T-cell (primary cell): ENCODE measurements at places on chromosomes 13 and 19.
A peak's percentile ranks its signal among the peaks of the same experiment; 100 is the strongest.

DNA sequence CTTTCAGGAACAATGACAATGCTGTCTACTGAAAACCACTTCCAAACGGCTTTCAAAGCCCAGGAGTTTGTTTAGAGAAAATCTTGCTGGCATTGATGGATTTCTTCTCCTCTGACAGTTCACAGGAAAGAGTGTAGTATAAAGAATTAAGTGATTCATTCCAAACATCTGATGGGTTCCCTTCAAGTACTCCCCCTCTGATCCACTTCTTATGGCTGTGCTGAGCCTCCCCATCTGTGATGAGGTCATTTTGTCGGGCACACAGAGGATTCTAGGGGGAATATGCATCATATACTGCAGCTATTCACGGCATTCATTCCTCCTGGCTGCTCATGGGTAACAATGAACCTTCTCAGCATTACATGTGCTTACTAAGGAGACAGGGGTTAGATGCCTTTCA is 107.9 kb downstream of the RGCC start:
- no peak for DNase-seq

GRCh38 chr13:106277484-106278154 is 257.8 kb downstream of the EFNB2 start:
- no peak for DNase-seq

- peak; percentile 35 for DNase-seq
Observed at GRCh38 chr19:50658441-50659317, 9.4 kb downstream of the C19orf81 start.

- DNase-seq = no peak
Observed at GRCh38 chr13:26060357-26060756, 8.5 kb upstream of the SHISA2 start.

DNA sequence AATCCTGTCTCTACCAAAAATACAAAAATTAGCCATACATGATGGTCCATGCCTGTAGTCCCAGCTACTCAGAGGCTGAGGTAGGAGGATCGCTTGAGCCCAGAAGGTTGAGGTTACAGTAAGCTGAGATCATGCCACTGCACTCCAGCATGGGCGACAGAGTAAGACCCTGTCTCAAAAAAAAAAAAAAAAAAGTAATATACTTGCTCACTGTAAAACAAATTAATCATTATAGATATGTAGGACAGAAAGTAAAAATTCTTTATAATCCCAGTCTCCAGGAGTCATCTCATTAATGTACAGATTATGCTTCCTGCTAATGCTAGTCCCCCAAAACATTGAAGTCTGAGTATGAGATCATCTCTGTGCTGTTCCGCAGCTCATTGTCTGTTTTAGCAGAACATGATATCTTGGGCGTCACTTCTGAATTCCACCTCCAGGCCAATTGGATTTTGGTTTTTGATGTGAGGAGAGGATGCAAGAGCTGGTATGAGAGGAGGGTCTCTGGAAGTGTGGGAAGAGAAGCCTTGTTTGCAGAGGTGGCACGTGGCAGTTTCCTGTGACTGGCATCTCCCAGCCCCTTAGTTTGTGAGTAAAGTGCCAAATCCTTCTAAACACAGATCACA is 75.4 kb upstream of the NPAS1 start:
- DNase-seq = no peak

DNA sequence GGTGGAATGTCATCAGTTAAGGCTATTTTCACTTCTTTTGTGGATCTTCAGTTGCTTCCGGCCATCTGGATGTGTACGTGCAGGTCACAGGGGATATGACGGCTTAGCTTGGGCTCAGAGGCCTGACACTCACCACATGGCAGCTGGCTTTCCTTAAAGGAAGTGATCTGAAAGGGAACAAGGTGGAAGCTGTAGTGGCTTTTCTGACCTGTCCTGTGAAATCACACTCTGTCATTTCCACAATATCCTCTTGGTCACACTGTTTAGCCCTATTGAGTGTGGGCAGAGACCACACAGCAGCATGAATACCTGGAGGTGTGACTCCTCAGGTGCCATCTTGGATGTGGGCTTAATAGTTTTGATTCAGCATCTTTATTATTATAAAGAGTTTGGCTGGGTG is 4.5 kb upstream of the BAX start:
- no peak for DNase-seq

GRCh38 chr13:51305271-51305967 is 34.1 kb upstream of the SERPINE3 start:
- DNase-seq = no peak

DNA sequence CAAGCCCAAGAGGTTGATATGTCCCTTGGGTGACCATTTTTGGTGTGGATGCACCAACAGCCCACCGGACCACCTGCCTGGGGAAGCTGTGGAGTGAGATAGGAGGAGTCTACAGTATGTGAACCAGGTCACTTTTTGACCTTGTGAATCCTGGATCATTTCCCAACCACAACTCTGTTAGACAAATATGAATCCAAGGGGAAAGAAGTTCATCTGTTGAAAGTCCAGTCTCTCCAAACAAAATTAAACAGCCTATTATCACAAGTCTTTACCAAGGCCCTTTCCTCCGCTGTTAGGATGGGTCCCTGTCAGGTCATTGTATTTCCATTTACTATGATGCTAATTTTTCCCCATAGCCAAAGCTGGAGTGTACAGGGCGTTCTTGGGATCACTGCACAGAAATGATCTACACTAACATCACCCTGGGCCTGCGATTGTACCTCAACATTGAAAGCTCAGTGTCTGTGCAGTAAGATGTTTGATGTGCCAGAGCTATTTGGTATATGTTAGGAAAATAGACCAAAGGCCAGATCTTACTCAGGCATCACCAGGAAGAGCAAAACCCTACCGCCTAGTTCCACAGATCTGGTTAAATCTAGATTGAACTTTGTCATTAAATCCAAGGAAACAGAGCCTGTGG is 117.1 kb downstream of the STARD13 start:
- DNase-seq = no peak
